ENCODE measurements at places on chromosomes 3 and 15. TPM values are rescaled to one million over a fixed set of nuclear protein-coding genes. Genes with fewer than 3 reads are reported as not detected.
A peak's percentile ranks its signal among the peaks of the same experiment; 100 is the strongest.

- DNase-seq, result no peak
Measured at GRCh38 chr15:69988541-69989225, 109.0 kb downstream of the TLE3 start.

- DNase-seq, result no peak
Measured at GRCh38 chr3:8652324-8652987, 7.9 kb upstream of the SSUH2 start.

DNA sequence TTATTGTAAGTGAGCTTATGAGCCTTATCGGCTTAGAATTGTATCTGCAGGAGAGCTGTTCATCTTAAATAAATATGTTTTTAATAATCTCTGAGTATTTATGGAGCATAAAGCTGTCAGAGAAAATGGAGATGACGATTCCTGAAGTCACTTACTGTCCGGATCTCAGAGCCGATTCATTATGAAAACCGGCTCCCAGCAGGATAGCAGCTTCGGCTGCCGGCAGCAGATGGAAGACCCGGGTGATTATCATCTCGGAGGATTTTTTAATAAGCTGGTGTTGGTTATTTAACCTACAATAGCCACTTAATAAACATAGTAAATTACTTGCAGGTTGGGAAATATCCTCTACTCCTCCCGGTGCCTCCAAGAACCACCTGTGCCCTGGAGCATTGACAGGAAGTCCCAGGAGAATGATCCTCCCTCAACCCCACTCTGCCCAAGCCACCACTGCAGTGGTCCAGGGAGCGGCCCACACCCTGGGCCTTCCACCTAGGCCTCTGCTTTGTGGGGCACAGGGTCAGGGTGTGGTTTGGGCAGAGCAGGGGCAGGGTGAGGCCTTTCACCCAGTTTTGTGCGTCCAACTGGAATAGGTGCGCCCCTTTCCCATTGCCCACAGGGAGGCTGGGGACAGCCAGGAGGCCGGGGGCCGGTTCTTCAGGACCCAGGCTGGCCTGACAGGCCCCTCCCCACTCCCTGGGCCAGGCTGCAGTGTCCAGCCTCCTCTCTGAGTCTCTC, 42.2 kb upstream of the PRR23E start:
- DNase-seq, result peak; percentile 25

Gene IMP3
- total RNA-seq, result 137 TPM

GRCh38 chr15:60212536-60212935, 185.2 kb downstream of the ANXA2 start:
- DNase-seq, result no peak

GRCh38 chr3:124636863-124637296, 93.4 kb upstream of the UMPS start:
- peak; percentile 69 for DNase-seq

DNA sequence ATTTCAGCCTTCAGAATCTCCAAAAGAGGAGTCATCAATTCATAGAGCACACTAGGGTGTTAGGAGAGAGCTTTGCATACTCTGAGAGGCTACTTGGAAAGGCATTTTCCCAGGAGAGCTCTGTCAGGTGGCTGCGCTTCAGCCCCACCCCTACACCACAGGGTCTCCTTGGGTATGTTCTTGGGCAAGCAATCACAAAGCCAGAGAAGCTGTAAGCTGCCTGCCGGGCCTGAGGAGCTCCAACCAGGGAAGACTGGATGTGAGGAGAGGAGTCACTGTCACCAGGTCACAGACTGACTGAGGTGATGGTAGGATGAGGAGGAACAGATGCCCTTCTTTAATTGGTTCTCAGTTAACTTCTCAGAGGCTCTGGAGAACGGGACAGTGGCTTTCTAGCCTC, 9.8 kb upstream of the RPSA start:
- no peak for DNase-seq

DNA sequence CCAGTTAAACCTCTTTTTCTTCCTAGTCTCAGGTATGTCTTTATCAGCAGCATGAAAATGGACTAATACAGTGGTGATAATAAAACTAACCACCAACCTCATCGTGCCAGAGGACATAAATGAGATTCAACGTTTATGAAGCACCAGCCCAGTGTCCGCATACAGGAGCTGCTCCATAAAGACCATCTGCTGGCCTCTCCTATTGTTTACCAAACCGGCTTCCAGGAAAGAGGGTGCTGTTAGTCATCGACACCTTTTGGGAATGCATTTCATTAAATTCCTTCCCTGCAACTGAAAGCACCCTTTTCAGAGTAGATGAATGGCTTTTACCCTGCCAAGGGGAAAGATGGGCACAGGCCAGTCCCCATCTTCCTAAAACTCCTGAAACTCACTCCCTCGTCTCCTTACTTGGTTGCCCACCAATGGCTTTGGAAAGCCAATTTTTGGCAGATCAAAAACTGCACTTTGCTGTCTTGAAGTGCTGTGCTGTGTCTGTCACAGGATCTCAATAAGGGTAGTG, 122.1 kb downstream of the AQP9 start:
- no peak for DNase-seq

Gene GOLGA8S
- not detected for total RNA-seq

- DNase-seq, result no peak
Measured at GRCh38 chr3:31067004-31067403, 172.5 kb upstream of the GADL1 start.

Gene BCHE
- 1.7 TPM for total RNA-seq

GRCh38 chr3:48287034-48287433, 46.1 kb downstream of the ZNF589 start:
- DNase-seq, result no peak

- DNase-seq, result no peak
Measured at GRCh38 chr3:87361271-87361670, 84.9 kb upstream of the POU1F1 start.

DNA sequence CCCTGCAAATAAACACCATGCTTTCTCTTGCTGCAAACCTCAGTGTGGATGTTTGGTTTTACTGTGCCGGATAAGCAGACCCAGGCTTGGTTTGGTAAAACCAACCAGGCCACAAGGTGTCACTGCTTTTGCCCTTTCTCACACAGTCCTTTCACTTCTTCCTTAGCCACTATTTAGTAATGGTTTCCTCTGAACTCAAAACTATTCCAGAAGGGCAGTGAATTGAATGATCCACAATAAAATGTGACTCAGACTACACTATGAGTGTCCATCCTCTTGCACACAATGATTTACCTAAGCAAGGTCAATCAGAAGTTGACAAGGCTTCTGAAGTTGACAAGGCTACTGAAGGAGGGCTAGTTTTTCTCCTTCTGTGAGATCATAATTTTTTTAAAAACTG, 552.4 kb upstream of the CCDC54 start:
- no peak for DNase-seq

- DNase-seq, result no peak
Measured at GRCh38 chr3:66267906-66268305, 47.1 kb downstream of the SLC25A26 start.

GRCh38 chr3:139836698-139837464, 98.1 kb upstream of the CLSTN2 start:
- DNase-seq, result no peak

Gene ACOX2
- total RNA-seq, result 16.2 TPM

Gene HRG
- total RNA-seq, result not detected

GRCh38 chr15:100295939-100296565, 45.7 kb downstream of the ADAMTS17 start:
- DNase-seq, result no peak

DNA sequence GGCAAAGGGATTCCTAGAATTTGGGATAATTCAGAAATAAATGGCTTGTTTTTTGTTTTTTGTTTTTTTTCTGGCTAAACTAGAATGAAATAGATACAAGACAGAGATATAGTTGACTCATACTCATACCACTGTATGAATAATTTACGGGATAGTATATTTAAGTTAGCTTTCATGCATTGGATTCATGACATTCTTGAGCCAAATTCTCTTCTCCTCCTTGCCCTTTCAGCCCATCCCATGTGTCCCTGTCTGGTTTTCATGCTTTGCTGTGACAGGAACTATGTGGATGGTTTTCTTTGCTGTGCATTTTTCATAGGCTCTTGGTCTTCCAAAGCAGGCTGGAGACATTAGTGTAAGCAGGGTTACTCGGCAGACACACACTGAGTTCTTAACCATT, 66.6 kb upstream of the UMPS start:
- no peak for DNase-seq
